ENCODE measurements at places on chromosomes 13 and 19.

GRCh38 chr13:110240352-110240751 lies 66.6 kb downstream of the COL4A1 start:
- no peak for ATAC-seq

GRCh38 chr19:30873691-30874090 lies 475.5 kb downstream of the TSHZ3 start:
- no peak for ATAC-seq

- no peak for ATAC-seq
Measured at GRCh38 chr19:3765121-3765520, 2.6 kb downstream of the MRPL54 start.

GRCh38 chr13:91710733-91711132 lies 312.3 kb downstream of the GPC5 start:
- no peak for ATAC-seq

DNA sequence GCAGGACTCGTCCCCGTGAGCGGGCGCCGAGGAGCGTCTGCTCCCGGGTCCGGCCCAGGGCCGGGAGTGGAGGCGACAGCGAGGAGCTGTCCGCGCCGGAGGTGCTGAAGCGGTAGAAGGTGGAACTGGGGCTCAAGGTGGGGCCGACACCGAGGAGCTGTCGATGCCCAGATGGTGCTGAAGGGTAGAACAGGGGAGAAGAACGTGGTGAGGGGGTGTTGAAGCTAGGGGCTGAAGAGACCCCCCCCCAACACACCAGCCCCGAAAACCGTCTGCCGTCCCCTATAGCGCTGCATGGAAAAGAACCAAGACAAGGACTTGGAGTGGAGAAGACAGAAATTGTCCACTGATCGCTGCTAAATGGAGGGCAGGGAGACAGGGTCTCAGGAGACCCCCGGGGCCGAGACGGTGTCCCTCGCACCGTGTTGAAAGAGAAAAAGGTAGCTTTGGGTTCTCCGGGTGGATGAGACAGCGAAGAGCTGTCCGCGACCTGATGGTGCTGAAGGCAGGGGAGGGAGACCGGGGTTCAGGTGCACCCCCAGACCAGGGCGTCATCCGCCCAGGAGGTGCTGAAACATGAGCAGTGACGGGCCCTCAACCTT lies 7.1 kb upstream of the PDE4C start:
- ATAC-seq = peak; percentile 97

DNA sequence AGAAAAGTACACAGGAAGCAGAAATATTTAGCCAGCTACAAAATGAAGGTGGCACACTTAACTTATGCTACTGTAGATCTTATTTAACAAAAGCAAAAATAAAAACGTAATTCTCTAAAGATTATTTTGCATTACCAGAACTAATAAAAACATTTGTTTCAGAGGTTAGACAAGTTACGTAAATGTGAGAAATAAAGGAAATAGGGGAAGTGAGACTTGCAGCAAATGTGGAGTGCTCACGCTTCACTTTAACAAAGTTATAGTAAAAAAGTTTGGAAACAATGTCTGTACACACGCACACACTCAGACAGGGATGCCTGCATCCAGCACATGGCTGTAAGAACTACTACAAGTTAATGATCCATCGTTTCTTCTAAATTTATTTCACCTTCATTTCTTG lies 83.7 kb downstream of the NALCN start:
- ATAC-seq = no peak

DNA sequence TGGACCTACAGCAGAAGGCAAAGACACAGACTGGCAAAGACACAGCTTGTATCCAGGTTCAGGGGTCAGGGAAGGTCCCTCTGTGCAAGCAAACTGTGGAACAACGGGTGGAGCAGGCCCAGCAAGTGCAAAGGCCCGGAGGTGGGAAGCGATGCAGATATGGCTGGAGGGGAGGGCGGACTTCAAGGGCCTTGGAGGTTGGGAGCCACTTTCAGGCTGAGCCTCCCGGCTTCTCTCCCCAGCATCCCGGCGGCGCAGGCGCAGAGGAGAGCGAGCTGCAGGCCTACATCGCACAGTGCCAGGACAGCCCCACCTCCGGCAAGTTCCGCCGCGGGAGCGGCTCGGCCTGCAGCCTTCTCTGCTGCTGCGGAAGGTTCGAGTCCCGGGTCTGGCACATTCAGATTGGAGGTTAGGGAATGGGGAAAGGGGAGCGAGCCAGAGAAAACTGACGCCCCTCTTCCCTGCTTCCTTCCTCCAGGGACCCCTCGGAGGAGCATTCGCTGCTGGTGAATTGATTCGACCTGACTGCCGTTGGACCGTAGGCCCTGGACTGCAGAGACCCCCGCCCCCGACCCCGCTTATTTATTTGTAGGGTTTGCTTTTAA lies 2.1 kb upstream of the PNPLA6 start:
- no peak for ATAC-seq
